ENCODE measurements at places on chromosomes 2 and 18.

- DNase-seq, result no peak
Measured at GRCh38 chr2:3598197-3598910, 3.4 kb downstream of the COLEC11 start.

DNA sequence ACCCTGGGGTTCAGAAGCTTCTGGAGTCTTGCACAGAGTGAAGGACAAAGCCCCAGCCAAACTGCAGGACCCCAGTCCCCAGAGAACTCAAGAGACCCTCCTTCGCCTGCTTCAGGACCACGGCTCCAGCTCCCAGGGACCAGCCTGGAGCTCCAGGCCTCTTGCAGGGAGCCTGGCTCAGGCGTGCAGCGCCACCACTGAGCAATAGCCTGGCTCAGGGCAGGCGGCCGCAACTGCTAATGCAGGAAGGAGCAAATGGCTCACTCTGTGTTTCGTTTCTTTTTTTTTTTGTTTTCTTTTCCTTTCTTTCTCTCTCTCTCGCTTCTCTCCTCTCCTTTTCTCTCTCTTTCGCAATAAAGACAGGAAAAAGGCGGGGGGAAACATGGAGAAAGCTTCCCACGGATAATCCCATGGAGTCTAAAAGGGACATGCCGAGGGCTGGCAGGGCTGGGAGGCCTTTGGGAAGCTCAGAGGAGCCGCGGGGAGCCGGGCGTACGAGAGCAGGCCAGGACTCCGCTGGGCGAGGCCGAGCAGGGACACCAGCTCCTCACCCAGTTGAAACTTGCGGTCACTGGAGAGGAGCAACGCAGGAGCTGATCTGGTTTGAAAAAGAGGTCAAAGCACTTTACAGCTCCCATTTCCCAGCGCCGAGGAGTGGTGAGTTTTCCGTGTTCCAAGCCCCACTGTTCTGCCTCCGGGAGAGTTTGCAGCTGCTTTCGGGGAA, 244.8 kb downstream of the TWIST2 start:
- DNase-seq, result no peak

DNA sequence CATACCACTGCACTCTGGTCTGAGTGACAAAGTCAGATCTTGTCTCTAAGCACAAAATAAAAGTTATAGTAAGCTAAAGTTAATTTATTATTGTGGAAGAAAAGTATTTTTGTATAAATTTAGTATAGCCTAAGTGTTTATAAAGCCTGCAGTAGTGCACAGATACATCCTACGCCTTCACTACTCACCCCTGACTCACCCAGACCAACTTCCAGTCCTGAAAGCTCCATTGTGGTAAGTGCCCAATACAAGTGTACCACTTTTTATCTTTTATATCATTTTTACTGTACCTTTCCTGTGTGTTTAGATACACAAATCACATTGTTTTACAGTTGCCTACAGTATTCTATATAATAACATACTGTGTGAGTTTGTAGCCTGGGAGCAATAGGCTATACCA, 57.5 kb downstream of the UBE2E3 start:
- DNase-seq, result no peak

- no peak for DNase-seq
Measured at GRCh38 chr2:201974171-201975100, 59.2 kb upstream of the FZD7 start.

GRCh38 chr2:237264480-237265219, 149.3 kb downstream of the COL6A3 start:
- DNase-seq, result no peak

DNA sequence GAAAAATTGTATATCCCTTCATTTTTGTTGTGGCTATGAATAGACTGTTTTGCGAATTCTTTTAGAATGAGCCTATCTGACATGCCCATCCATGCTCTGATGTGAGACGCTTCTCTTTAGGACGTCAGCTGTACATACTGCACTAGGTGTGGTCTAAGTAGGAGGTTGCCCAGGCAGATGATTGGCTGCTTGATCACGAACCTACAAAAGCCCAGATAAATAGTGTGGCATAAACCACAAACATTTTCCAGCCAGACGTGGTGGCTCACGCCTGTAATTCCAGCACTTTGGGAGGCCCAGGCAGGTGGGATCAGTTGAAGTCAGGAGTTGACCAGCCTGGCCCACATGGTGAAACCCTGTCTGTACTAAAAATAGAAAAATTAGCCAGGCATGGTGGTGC, 251.8 kb downstream of the AGAP1 start:
- DNase-seq, result no peak

DNA sequence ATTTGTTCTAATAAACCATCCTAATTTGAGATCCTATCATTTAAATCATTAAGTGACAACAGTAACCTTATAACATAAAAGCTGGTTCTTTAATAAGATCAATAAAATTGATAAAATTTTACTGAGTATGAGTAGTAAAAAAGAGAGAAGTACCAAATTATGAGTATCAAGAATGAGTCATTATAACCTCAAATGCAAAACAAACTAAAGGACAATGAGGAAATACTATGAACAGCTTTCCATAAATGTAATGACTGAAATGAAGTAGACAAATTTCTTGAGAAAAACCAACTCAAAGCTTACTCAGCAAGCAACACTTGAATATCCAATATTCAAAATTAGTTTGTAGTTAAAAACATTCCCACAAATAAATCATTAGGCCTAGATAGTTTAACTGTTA, 433.0 kb downstream of the ZEB2 start:
- DNase-seq, result no peak

DNA sequence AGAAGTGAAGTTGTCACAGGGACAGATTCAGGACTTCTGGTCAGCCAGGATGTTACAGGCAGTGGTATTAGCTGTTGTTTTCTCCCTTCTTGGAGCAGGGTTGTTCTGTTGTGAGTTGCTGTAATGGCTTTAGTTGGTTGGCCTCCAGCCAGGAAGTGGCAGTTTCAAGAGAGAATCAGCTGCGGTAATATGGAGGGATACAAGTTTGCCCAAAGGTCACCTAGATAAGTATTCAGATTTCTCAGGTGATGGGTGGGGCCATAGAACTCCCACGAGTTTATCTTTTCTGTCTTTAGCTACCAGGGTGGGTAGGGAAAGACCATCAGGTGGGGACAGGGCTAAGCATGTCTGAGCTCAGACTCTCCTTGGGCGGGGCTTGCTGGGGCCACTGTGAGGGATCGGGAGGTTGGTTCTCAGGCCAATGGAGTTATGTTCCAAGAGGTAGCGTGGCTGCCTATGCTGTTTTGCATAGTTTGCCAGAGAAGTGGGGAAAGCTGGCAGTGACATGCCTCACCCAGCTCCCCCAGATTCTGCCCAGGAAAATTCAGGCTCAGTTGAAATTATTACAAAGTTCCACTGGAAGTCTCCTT, 640.4 kb upstream of the CHAC2 start:
- no peak for DNase-seq

DNA sequence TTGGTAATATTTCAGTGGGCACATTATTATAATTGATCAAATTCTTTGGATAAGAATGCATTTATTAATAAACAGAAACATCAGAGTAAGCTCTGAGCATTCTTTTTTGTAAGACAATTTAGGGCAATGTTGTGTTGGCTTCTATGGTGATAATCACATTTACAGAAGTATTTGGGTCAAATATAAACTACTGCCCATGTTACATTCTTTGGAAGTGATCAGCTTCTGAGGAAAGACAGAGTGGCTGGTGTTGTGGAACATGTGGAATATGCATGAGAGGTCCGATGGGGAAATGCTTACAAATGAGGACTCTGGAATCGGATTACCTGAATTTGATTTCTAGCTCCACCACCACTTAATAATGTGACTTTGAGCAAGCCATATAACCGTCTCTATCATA, 19.4 kb downstream of the SERPINB13 start:
- no peak for DNase-seq

- DNase-seq, result peak; percentile 33
Measured at GRCh38 chr18:23719634-23720201, 30.5 kb downstream of the LAMA3 start.

GRCh38 chr18:51190000-51190399, 7.5 kb downstream of the MEX3C start:
- no peak for DNase-seq

DNA sequence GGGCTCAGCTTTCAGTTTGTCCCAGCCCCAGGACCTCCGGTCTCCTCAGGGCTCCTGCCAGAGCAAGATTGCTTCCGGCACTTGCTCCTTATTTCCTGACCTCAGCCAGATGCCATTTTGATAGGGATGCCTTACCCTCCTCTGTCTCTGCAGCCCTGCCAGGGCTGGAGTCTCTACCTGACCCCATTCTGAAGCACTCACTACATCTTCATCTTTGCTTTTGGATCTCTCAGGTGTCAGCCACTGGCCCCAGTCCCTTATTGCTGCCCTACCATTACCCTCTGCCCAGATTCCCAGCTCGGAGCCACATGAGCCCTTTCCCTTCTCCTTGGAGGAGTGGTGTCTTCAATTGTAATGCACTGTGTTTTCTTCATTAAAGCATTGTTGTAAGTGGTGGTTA, 17.1 kb downstream of the OSBPL6 start:
- DNase-seq, result no peak

- DNase-seq, result no peak
Measured at GRCh38 chr2:178943745-178944144, 106.2 kb downstream of the CCDC141 start.

DNA sequence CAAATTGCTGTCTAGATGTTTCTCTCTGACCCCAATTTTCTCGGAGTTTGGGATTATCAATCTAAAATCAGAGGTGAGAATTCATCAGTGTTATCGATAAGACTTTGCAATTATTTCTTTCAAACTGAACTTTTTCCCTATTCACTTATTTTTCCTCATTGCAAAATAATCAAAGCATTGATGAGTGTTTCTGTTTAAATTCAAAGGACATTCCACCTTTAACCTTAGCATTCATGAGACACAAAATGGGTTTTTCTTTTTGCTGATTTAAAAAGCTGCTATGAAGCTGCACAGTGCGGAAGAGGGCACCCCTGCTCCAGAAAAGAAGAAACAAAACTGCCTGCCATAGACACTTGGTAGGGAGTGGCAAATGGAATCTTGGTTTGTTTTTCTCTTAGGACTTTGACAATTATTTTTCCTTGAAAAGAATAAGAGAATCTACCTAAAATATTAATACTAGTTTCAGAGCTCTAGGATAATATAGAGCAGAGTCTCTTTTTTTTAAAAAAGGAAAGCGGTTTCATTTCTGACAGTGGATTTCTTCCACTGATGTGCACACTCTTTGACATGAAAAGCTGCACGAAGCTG, 203.4 kb downstream of the TGIF1 start:
- no peak for DNase-seq

GRCh38 chr18:44627280-44627679, 53.4 kb upstream of the SETBP1 start:
- no peak for DNase-seq

DNA sequence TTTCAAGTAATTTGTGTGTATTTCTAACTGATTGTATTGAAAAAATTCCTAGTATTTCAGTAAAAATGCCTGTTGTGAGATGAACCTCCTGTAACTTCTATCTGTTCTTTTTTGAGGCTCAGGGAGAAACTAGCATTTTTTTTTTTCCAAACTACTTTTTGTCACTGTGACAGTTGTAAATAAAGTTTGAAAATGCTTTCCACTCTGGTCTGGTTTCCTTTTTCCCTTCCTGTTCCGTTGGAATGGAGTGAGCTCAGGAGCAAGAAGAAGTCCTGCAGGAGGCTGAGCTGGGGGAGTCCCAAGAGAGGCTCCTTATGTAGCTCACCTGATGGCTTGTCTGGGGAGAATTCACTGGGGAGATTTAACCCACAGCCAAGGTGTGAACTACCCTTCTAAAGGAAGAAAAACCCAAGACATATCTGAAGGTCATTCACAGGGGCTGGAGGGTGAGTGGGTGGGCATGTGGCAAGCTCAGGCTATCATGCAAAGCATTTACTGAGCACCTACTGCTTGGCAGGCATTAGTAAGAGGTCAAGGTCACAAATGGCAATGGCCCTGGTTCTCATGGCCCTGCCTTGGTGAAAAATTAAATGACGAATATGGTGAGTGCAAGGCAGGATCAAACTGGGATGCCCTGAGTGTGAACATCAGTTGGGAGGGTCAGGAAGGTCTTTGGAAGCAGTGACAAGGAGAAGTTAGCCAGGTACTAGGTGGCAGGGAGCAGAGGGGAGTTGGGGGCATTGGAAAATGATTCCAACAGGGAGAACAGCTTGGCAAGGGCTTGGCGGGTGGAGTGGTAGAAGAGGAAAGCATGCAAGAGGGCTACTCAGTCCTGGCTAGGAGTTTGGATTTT, 28.7 kb downstream of the LBH start:
- no peak for DNase-seq

GRCh38 chr2:165618806-165619205, 149.3 kb downstream of the CSRNP3 start:
- no peak for DNase-seq

DNA sequence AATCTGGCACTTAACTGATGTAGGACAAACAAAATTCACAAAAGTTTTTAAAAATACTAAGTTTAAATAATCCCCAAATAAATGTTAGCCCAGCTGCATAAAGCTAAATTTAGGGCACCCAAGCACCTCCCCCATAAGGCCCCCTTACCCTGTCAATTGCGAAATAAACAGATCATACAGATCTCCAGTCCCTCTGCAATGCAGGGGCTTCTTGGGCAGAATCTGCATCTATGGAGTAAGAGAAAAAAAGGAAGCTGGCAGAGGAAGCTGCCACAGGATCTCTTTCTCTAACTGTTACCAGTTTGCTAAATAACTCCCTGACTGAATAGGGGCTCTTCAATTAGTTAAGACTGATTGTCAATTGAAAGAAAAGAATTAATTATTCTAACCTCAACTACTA, 117.7 kb downstream of the MEMO1 start:
- no peak for DNase-seq

DNA sequence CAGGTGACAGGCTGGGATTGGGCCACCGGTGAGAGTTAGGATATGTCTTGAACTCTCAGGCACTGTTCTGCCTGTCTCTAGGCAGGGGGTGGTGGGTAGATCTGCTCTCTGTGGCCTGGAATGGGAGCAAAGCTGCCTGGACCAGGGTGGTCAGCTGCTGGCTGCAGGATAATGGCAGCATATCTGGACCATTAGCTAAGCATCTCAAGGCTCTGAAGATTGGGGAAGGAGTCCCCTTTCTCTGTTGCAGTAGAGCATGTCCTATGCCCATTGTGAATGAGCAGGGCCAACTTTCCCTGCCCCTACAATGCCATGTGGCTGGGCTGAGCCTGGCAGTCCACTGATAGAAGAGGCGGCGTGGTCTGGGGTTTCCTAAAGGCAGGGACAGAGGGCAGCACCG, 34.6 kb downstream of the LOXHD1 start:
- DNase-seq, result no peak

DNA sequence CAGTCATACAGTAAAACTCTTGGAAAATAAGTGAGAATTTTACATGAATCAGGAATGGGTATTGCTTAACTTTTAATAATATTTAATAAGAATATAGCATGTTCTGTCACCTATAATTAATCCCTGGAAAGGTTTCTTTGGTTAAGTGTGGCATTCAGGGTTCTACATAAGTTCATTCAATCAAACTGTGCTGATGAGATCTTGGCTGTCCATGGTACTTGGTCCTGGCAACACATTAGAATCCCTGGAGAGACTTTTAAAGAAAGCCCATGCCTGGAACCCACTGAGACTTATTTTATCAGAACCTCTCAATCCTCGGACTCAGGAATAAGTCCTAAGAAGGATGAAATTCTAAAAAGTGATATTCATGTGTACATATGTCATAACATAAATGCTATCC, 60.3 kb downstream of the CERKL start:
- no peak for DNase-seq
